ENCODE measurements at places on chromosomes 12 and 14.

DNA sequence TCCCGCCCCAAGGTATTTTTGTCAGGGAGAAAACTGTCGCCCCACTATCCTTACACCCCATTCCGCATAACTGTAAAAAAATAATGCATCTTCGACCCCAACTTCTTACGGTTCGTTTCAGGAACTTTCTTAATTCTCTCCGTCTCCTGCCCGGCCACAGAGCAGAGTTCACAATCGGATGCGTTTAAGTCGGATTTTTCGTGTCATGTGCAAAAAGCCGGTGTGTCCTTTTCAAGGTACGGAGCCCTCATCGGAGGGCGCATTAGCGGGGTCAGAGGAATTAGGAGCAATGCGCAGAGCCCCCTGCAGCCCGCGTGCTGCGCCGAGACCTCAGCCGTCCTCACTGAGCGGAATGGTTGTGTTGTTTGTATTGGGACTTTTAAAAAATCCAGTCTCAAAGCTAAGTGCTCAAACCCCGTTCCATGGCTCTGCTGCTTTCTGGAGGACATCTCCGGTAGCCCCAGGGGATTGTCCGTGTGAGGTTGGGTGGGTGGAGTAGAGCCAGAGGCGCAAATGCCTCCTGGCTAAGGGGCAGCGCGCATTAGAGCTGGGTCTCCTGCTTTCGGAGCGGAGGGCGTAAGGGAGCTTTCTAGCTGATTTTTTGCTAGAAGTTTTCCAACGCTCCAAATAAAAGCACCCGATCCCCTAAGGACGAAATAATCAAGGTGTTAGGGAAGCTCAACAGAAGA lies 3.9 kb upstream of the GSC start:
- no peak for DNase-seq

- no peak for DNase-seq
Observed at GRCh38 chr12:78406213-78406612, 458.4 kb upstream of the SYT1 start.

DNA sequence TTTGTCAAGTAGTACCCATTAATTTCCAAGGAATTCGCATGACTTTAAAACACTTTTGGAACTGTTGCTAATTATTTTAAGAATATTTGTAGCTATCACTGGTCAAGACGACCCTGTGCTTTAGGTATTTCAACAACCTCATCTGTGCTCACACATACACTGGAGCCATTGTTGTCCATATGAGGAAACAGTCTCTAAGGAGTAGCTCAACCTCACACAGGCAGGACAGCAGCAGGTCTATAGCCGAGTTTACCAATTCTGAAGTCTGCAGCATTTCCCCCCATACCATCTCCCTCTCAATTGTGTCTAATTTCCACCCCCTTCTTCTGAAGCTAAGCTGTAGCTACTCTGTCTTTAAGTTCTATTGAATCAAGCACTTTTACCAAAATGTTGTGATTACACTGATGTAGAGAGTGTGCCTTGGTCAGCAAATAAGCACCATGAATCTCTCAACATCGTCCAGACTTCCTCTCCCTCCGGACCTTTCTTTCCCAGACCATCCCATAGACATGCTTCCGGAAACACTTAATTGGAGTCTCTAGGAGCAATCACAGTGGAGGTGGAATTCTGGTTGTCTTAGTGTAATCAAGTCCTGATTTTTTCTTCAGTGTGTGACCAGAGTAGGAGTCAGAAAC lies 48.5 kb upstream of the NUAK1 start:
- DNase-seq, result no peak

- DNase-seq, result no peak
Observed at GRCh38 chr14:21703357-21704326, 30.0 kb upstream of the OR4E1 start.

DNA sequence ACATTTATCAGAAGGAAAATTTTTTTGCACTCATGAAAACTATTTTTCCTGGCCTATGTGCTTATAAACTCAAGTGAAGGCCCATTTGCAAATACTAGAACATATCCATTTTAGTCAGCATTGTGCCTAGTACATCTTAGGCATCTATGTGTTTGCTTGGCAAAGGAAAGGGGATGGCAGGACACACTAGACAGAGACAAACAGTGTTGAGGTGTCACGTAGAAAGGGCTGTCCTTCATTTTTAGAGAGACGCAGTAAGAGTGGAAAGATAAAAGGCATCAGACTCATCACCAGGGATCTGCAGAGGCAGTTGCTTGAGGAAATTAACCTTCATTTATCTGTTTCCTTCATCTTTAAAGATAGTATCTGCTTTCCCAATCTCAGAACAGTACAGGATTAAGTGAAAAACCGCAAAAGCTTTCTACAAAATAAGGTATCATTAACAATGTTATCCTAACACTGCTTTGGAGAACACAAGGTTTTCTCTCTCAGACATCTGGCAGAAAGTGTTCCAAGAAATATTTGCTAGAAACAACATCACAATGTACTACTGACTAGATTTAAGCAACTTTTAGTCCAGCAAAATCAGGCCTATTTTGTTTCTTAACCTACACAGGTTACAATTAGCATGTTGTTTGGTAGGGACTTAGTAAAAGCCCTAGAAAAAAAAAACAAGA lies 2.0 kb downstream of the YBX3 start:
- no peak for DNase-seq

GRCh38 chr14:61098721-61099120 lies 117.7 kb downstream of the SLC38A6 start:
- DNase-seq, result no peak

DNA sequence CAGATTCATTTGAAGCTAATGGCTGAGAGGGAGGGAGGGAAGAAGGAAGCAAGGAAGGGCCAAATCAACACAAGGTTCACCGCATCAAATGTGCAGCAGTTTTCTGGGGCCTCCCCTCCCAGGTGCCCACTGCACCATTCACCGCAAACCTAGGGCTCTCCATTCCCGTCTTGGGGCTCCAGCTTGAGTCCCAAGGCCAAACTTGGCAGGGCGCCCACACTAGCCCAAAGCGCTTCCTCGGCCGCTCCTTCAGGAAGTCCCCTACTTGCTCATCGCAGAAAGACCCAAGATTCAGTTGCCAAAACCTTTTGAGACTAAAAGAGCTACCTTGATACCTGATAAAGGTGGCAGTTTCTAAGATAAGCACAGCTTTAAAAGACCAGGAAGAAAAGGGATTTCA lies 140.5 kb upstream of the FKBP4 start:
- no peak for DNase-seq

DNA sequence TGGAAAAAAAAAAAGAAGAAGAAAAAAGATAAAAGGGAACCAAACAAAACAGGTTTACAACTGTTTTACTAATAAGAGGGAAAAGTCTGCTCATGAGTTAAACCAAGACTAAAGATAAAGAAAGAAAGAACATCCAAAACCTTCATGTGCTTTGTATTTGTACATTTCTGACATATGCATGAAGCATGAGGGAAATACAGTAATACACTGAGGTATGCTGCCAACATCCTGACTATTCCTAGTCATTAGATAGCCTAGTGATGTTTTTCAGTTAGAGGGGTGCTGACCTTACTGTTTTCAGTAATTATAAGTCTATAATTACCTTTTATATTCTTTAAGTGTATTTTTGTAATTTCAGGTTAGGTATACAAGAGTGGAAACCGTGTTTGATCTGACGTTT lies 793.3 kb downstream of the DIO2 start:
- no peak for DNase-seq
